ENCODE measurements at places on chromosomes 2 and 18.
A peak's percentile ranks its signal among the peaks of the same experiment; 100 is the strongest.

DNA sequence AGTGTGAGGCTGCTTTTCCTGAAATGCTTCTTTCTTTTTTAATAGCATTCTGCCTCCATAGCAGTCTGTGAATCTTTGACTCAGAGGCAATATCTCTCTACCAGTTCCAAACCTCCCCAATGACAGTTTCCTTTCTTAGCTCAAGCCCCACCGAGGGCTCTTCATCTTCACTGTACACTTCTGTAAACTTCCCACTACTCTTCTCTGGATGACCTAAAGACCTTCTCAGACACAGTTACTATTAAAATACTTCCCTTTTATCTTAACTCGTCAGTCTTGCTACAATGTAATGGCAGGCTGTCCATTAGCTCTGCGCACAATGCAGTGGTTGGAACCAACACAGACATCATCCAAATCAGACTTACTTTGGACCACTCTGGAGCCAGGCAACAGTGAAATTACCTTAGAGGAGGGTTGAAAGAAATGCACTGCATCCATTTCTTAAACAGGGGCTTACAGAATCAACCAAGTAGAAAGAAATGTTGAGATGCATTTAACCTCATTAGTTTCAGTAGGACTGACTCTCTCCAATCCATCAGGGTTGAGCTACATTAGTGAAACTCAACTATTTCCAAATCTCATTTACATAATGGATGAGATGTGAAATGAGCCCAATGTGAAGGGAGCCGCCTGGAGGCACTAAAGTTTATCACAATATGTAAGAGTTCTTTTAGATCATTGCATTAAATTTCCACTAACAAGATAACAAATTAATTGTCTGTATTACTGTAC is 343.8 kb downstream of the SETBP1 start:
- no peak for DNase-seq

DNA sequence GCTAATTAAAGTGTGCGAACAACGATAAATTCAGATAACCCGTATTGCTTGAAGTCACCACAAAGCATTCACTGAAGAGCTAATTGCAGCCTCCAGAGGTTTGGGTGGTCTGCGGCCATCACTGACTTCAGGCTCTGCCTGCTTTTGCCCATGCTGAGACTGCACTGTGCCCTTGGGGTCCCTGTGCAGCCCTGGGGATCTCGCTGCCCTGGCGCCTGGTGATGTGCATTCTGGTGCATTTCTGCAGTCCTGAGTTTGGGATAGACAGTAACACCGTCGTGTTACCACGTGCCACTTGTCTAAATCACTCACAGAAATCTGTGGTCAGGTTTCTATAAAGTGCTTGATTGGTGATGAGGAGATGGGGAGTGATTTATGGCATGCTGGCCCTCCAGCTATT is 27.6 kb downstream of the LDLRAD4 start:
- no peak for DNase-seq

DNA sequence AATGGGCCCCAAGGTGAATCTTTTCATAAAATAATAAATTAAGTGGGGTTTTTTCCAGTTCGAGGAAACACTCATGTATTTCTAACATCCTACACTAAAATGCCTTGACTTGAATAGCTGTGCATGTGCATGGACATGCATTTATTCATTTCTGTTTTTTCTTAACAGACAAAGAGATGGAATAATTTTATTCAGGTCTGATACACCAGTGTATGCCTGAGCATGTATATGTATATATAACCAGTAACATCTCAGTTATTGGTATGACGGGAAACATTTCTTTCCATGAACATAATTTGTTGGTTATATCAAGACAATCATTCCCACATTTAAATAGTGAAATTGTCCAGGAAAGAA is 468.7 kb upstream of the TNP1 start:
- no peak for DNase-seq

DNA sequence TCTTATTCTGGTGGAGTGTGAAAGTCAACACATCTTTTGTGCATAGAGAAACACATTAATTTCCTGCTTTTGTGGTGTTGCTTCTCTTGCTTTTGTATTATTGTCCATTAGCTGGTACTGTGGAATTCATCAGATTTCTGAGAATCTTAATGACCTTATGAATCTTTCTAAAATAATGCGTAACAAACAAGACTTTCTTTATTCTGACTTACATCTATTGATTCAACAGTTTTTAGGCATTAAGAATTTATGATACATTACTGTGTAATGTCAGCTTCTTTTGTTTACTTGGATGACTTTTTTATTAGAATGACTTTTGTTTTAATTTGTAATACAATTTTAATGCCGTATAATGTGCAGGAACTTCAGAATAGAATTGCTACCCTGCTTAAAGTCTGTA is 43.4 kb downstream of the RAB10 start:
- no peak for DNase-seq

DNA sequence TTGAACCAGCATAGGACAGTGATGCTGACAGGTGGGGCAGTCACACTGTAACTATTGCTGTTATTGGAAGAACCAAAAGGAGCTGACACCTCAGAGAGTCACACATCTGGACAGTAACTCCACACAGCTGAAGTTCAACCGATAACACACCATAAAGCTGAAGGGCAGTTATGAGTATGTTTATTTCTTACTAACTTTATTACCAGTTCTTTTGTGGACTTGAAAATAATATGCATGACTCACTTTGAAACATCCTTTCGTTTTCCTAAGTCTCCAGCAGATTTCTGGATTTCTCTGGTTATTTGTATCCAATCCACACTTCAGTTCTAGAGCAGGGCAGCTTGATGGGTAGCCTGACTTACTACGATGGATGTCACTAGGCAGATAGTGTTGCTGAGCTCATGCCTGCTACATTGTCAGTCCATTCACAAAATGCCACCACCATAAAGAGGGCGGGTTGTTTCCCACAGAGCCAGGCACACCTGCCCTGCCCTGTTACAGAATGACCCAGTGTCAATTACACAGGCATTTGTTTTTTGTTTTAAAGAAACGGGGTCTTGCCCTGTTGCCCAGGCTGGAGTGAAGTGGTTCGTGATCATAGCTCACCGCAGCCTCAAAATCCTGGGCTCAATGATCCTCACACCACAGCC is 8.4 kb upstream of the AGBL5 start:
- no peak for DNase-seq

- no peak for DNase-seq
Observed at GRCh38 chr2:198657512-198658121, 800.1 kb downstream of the SATB2 start.

DNA sequence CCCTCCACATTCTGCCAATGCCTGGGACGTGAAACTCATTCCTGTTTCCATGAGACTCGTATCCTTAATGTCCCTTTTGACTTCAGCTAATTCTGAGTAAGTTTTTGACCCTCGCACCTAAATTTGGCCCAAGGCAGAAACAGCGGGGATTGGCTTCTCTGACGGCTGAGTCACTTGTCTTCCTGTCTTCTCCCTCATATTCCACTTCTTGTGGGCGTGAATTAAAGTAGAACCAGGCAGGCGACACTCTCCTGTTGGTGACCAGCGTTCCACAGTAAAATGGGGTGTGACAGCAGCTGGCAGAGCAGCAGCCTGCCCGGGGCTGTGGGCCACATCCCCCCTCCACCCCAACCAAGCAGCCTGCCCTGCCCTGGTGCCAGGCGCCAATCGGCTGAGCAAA is 15.5 kb downstream of the TTC32 start:
- DNase-seq, result no peak

- DNase-seq, result no peak
Observed at GRCh38 chr2:239599299-239599698, 198.5 kb upstream of the HDAC4 start.

GRCh38 chr2:39275016-39275415 is 31.2 kb upstream of the CDKL4 start:
- DNase-seq, result no peak

GRCh38 chr2:62334009-62334408 is 138.1 kb downstream of the B3GNT2 start:
- no peak for DNase-seq

DNA sequence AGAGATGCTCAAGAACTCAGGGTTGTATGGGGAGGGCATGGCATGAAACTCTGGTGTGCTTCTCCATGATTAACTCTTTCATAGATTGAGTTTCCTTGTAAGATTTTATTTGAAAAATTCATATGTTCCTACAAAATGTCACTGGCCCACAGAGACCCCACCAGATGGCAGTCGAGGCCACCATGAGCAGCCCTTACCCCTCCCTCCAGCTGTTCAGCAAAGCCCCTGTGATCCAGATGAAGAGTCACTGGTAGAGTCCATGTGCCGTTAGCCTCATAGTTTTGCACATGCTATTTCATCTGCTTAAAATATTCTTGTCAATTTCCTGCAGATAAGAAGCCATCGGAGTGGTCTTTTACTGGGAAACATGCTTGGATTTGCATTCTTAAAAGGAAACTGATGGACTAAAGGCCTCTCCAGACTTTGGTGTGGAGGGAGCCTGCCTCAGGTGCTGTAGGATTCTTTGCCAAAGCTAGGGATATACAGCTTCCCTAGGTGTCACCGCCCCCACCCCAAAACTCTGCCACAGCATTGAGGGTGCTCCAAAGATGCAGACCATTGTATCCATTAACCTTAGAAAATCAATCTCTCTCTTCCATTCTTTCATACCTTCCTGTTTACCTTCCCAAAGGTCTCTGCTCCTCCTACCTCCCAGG is 18.8 kb downstream of the ZNF385B start:
- no peak for DNase-seq

- DNase-seq, result no peak
Observed at GRCh38 chr2:207328944-207329386, 163.2 kb upstream of the KLF7 start.

GRCh38 chr2:118642501-118642900 is 204.9 kb downstream of the EN1 start:
- no peak for DNase-seq

DNA sequence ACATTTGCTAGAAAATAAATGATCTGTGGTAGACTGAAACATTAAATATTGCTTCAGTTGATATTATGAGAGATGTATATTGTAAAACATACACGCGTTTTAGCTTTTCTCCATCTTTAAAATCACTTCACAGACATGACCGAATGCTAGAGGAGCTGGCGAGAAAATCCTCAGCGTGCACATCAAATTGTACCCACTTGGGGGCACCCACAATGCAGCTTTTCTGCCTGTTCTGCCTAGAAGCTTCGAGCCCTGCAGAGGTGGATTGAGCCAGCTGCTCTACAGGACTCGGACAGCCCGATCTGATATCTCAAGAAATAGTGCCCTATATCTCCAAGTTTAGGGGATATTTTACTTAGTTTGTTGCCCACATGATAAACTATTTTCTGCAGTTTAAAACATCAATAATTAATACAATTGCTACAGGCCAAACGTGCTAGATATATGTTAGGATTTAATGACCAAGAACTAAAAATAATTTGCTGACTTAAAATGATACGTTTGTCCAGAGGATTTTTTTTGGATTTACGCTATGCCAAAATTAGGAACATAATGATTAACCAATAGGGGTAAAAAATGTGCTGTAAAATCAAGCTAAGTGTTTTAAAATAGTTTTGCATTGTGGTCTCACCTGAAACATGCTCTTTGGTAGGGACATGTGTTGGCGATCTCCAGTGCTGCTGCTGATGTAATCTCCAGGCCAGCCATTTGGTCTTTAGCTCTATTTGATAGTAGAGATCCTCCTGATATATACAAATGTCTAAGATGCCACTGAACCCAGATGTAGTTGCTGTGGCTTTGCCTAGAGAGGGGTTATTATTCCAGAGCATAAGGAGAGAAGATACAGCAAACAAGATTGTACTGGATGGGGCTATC is 22.3 kb upstream of the ATP5MC3 start:
- DNase-seq, result peak; percentile 16

DNA sequence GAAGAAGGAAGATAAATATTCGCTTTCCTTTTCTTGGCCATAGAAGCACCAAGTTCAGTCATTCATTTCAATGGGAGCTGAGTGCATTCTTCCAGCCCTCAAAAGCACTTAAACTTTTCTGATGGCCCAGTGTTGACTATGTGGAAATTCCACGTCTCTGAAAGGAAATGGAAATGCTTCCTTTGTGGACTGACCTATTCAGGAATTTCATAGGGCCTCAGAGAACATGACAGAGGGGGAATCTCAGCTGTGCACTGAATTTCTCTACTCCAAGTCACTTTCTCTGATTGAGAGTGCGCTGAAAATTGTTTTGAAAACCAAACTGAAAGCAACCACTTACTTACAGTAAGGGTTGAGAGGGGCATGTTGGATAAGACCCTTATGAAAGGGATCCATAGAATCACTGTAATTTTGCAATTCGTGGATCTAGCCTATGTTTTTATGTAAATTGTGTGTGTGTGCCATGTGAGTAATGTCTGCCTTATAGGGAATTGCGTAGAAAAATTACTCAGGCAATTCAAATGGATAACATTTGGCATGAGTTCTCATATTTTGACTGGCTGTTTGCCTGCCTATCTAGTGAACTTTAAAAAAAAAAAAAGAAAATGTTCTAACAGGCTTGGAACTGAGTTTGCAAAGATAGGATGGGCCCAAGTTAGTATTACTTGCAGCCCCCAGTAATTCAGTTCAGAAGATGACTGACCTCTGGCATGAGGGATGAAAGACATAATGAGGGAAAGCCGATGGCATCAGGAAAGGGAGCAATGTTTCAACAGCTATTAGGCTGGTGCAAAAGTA is 437.0 kb downstream of the PTPRM start:
- DNase-seq, result no peak

DNA sequence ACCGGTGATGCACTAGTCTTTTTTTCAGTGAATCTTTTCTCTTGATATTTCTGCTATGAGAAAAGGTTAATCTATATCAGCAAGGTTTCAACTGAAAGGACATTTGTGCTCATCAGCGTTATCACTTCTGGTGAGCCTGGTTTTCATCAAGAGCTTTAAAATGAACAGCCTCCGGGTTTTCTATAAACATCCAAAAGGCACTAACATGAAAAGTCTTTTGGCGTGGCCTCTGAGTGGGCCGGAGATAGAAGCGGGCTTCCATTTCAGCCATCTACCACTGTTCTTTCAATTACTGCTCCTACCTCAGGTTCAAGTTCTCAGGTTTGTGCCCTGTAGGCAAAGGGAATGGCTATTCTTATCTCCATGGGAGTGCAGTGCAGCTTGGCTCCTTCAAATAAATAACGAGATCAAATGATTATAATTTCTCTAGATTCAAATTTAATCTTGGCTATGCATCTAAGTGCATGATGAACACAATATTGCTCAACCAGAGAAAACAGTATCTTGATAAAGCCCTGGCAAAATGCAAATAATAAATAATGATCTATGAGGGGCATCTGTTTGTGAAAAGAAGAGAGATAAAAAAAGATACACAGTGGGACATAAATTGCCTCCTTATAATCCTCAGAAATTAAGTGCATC is 314.8 kb downstream of the CDH2 start:
- DNase-seq, result no peak

DNA sequence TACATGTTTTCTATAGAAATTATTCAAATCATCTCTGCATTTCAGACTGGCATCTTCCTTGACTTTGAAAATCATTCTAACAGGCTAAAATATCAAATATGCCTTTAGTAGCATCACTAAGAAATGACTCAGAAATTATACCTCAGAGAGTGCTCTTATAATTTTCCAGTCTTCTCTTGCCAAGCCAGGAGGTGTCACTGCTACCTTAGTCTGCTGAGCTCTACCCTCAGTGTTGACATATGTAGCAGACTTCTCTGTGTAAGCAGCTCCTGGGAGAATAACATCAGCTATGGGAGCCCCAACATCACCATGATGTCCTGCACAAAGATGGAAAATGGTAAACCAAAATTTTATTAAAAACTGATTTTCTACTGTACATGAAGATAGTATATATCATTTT is 31.6 kb downstream of the NDUFS1 start:
- no peak for DNase-seq

- DNase-seq, result no peak
Observed at GRCh38 chr2:98050070-98050469, 36.9 kb upstream of the VWA3B start.
